B cell (primary cell): ENCODE measurements at places on chromosomes 5 and 9. TPM values are rescaled to one million over a fixed set of nuclear protein-coding genes. Genes with fewer than 3 reads are reported as not detected.

DNA sequence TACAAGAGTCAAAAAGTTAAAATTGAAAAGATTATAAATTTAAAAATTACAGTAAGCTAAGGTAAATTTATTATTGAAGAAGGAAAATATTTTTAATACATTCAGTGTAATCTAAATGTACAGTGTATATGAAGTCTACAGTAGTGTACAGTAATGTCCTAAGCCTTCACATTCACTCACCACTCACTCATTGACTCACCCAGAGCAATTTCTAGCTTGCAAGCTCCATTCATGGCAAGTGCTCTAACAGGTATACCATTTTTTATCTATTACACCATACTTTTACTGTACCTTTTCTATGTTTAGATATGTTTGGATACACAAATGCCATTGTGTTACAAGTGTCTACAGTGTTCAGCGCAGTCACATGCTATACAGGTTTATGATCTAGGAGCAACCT is 389.7 kb downstream of the RASEF start:
- no peak for DNase-seq
- H3K4me1 ChIP-seq: no peaks in the 10 kb centered on the region
- no peak overlapping the region for H3K27ac ChIP-seq

- H3K4me3 ChIP-seq: no peak overlapping the region
- no peaks in the 10 kb centered on the region for H3K36me3 ChIP-seq
- H3K27ac ChIP-seq: no peak overlapping the region
- H3K27me3 ChIP-seq: no peaks in the 10 kb centered on the region
These were observed 24.9 kb downstream of the ROPN1L start for GRCh38 chr5:10466446-10467073.

KIF20A gene
- 0.47 TPM in 1 of 2 replicates, not detected in the other for total RNA-seq

RNF38 gene
- total RNA-seq: 73.3 and 81.6 TPM in 2 replicates
